PC-3 (cell line): ENCODE measurements at places on chromosomes 12 and 14.

GRCh38 chr12:9732921-9733461 lies at the start of gene CLECL1:
TSS of gene CLECL1 (minus strand) at chr12:9733097.
- DNase-seq: no peak

GRCh38 chr12:62928632-62929031 lies 6.3 kb downstream of the PPM1H start:
- DNase-seq: no peak

DNA sequence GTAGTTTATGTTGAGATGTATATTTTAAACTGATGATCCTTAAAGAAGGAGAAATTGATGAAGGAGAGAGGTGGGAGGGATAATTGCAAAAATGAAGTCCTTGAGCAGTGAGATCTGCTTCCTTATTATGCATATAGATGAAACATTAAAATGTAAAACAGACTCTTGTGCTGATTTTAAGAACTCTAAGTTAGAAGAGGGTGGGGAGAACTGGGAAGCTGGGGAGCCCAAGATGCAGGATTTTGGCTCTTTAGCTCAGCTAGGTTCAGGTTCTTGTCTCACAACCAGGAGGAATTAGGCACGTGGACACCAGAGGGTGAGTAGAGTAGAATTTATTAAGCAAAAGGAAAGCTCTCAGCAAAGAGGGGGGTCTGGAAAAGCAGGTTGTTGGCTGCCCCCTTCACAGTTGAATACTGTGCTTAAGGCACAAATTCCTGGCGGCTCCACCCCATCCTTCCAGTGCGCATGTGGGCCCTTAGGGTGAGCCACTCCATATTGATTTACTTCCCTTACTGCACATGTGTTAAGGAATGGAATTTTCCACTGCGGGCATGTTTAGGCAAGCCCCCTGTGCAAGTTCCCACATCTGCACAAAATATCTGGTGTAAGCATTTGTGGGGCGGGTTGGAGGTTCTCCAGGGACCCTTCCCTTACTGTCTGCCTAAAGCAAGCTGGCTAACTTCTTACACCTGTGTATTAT lies 141.9 kb downstream of the BICD1 start:
- DNase-seq: no peak

GRCh38 chr12:6840761-6841515 lies at the start of gene GNB3:
TSS of gene GNB3 (plus strand) at chr12:6840925. CDS start at chr12:6841288, 363 bp downstream.
- no peak for DNase-seq

DNA sequence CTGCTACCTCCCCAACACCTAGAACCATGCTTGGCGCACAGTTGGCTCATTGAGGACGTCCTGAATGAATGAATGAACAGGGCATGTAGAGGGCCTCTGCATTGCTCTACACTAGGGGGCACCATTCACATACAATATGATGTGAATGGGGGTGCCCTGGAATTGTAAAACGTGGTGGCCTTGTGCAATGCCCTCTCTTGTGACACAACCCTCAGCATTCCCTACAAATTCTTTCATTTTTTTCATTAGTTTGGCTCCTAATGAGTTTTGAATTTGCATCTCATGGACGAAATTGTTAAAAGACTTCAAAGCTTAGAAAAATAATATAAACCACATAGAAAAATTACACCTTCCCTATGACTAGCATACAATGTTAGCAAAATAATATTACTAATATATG lies 2.3 kb upstream of the DIO2 start:
- peak; percentile 81 for DNase-seq

DNA sequence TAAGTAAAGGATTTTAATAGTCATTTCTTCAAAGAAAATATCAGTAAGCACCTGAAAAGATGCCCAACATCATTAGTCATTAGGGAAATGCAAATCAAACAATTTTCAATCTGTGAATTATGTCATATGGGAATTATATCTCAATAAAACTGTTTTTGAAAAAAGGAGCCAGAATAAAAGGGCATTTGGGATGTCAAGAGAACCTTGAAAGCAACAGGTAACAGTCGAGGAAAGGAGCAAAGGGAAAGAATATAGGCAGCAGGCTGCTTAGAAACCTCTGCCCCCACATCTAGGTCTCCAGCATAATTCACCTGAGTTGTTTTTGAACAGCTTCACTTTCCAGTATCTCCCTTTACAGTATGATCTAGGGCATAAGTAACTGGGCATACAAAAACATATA lies 12.2 kb downstream of the RAD9B start:
- DNase-seq: no peak

- DNase-seq: no peak
These were observed 677 bp downstream of the NOS1 start for GRCh38 chr12:117360551-117361346.

GRCh38 chr14:50030036-50030435 lies 86.3 kb downstream of the VCPKMT start:
- DNase-seq: no peak

GRCh38 chr12:115916910-115917668 lies 360.4 kb downstream of the MED13L start:
- peak; percentile 83 for DNase-seq

DNA sequence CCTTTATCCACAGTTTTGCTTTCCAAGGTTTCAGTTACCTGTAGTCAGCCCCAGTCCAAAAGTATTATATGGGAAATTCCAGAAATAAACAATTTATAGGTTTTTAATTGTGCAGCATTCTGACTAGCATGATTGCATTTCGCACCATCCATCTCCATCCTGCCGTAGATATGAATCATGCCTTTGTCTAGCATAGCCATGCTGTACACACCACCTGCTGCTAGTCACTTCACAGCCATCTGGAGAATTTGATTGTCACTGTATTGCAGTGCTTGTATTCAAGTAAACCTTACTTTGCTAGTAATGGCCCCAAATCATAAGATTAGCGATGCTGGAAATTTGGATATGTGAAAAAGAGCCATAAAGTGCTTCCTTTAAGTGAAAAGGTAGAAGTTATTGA lies 36.0 kb downstream of the MUCL1 start:
- DNase-seq: peak; percentile 18

GRCh38 chr12:89225401-89225800 lies 126.9 kb downstream of the DUSP6 start:
- peak; percentile 86 for DNase-seq

GRCh38 chr14:93329965-93330608 lies 2.7 kb downstream of the BTBD7 start:
- DNase-seq: peak; percentile 22

GRCh38 chr14:20332431-20332787 lies 670 bp downstream of the CCNB1IP1 start:
- no peak for DNase-seq

DNA sequence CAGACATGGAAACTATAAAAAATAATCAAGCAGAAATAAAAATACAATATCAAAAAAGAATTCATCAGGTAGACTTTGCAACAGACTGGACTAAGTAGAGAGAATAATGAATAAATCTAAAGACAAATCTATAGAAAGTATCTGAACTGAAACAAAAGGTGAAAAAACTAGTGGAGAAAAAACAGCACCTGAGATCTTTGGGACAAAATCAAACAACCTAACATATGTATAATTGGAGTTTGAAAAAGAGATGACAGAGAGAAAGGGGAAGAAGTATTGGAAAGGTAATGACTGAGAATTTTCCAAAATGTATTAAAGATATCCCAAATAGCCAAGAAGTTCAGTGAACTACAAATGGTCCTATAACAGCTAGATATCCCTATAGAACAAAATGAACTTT lies 245.4 kb downstream of the IPO8 start:
- no peak for DNase-seq

- peak; percentile 82 for DNase-seq
These were observed 1.3 kb downstream of the AHSA1 start for GRCh38 chr14:77459072-77459723.

DNA sequence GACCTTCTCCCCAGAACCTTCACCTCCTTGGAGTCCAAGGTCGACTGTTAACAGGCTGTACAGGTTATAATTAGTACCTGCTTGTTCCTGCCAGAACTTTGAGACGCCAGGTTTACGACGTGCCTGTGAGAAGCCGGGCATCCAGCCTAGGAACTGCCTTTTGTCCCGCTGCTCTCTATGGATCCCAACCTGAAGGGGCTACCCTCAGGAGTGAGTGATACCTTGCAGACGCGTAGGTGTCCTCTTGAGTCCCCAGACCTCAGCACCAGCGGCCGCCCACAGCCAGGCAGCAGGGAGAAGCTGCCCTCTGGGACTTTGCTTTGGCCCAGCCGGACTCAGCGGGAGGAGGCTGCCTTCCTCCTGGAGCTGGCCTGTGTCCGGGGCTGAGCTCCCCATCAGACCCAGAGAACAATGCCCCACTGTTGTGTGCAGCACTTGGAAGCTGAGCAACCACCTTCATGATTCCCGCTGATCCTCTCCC lies 16.2 kb downstream of the SYNE3 start:
- DNase-seq: no peak

DNA sequence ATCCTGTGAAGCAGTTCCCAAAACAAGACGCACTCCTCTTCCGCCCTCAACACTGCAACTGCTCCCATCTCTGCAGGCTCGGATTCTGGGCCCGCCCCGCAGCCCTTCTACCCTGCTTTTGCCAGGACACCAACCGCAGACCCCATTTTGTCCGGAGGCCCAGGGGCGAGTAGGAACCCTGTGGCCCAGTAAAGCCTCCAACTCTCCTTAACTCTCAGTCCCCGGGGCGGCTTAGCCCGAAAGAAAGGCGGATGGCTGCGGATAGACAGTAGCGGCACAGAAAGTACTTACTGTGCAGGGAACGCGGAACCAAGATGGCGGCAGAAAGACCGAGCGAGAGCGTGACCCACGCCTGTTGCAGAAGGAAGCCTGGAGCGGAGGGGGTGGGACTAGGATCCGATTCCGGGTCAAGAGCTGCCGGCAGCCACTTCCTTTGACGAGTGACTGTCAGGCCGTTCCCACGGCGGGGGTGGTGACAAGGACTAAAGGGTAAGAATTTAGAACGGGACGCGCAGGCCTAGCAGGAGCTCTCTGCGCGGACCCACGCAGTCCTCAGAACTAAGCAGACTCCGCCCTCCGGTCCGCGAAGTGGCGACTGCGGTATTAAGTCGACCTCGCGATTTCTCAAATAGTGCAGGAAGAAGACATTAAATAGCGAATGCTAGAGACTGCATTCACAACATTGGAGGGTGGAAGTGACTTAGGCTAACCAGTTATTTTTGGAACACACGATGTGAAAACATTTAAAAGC lies at the start of gene NACA:
Gene NACA, minus strand, starts transcription at position 328 of the 751 bp plus-strand sequence. CDS start 778 bp downstream, outside the sequence.
- DNase-seq: peak; percentile 97

DNA sequence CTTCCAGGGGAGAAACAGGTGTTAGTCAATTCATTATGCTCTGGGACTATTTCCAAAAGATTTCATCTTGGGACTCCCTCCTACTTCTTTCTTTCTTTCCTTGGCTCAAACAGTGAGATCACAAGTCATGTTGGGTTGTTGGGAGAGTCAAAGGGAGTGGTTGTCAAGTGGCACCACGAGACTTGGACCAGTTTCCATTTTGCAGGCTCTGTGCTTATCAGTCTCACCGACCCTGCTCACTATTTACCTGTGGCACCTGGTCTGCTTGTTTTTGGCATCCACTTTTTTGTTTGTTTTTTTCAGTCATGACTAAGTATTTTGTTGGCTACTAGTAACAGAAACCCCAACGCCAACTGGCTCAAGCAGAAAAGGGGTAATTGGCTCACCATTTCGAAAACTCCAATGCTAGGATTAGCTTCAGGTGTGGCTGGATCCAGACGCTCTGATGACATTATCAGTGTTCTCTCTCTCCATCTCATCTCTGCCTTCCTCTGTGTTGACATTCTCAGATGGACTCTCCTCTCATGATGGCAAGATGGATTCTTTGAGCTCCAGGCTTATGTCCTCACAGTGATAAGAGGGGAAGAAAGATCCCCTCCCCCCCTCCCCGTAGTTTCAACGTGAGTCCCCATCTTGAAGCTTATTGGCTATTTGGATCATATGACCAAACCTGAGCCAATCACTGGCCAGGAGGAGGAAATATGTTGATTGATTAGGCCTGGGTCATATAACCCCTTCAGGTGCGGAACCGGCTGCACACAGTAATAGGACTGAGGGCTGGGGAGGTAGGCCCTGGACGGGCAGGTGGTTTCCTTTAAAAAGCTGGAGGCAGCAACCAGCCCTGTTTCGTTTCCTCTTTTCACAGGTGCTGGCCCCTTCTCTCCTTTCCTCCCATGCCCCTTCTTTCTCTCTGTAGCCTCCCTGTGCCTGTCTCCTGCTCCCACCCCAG lies 84.2 kb downstream of the AACS start:
- no peak for DNase-seq

DNA sequence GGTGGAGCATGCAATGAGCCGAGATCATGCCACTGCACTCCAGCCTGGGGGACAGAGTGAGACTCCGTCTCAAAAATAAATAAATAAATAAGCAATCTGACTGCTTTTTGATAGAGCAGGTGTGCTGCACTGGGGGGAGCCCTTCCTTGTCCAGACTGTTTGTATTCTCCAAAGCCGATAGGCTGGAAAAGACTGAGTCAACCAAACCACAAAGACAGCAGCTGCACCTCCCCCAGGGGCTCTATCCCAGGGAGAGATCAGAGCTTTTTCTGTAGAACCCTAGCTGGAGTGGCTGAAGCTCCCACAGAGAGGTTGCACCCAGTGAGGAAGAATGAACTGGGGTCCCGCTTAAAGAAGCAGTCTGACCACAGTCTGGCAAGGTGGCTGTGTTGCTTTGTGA lies 45.8 kb upstream of the LALBA start:
- DNase-seq: peak; percentile 50

DNA sequence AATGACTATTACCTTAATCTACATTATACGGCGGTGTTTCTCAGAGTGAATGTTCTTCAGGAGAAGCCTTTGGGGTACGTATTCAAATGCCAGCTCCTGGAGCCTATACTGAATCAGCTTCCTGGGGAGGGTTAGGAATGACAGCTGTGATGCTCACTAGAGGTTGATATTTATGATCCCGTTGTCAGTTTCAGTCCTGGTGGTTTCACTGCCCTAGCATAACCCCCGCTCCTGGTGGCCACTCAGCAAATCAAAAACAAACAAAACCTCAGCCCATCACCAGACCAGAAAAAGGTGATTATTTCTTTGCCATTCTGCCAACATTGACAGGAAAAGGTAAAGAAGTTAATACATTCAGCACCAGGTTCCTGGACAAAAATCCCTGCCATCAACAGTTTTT lies 136.5 kb upstream of the CRY1 start:
- DNase-seq: no peak

- no peak for DNase-seq
These were observed 210.6 kb upstream of the ABCD2 start for GRCh38 chr12:39830171-39830570.

GRCh38 chr12:69059465-69060457 lies 126.8 kb upstream of the CPM start:
- DNase-seq: peak; percentile 95

- no peak for DNase-seq
These were observed 24.3 kb downstream of the BCL2L14 start for GRCh38 chr12:12095021-12095420.
